ENCODE measurements at places on chromosomes 2 and 18.

- no peak for DNase-seq
Measured at GRCh38 chr2:239341146-239341732, 59.6 kb downstream of the HDAC4 start.

DNA sequence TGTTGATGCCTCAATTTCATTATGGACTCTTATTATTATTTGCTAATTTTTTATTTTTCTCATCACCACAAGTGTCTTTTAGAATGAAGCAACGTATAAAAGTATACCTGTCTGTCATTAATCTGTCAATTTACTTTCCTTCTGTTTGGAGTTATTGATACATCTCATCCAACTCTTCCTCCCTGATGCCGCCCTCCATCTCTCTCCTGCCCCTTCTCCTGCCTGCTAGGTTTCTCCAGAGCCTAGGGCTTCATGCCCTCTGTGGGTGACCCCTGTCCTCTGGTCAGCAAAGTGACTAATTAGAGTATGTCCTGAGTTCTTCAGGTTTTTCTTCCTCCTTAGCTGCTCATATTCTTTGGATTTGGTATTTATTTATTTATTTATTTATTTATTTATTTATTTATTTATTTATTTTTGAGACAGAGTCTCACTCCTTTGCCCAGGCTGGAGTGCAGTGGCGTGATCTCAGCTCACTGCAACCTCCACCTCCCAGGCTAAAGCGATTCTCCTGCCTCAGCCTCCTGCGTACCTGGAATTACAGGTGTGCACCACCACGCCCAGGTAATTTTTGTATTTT, 162.5 kb upstream of the MYCN start:
- DNase-seq, result no peak

DNA sequence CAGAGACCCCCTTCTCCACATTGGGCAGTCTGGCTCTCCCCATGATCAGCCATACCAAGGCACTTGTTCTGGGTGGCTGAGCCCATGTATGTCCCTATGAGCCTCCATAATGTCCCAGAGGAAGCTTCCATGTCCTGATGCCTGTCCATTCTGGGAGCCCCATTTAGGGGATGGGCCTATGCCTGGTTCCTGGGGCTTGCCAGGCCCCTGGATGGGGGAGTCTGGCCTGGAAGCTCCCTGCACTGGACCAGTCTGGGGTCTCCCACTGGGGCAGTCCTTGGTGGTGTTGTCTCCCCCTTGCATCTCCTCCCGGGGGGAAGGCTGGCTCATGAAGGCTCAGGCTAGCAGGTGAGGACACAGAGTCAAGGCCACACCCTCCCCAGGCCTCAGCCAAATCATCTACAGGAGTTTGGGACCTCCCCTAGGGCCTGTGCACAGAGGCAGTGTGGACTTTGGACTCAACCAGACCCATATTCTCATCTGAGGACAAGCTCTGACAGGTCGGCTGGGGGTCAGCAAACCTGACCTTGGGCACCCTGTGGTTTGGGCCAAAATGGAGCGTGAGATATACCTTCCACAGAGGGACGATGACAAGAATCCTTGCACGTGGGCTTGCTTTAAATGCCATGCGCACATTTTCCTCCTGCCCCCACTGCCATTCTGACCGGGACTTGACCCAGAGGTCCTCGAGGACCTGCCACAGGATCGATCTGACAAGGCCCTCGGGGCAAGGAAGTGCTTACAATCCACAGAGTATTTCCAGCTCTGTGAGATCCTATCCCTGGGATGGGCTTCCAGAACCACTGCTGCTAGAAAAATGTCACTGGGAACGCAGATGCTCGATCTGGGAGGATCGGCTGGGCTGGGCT, 38.8 kb downstream of the INHBB start:
- DNase-seq, result no peak

- DNase-seq, result no peak
Measured at GRCh38 chr2:222238072-222238471, 60.7 kb downstream of the PAX3 start.

DNA sequence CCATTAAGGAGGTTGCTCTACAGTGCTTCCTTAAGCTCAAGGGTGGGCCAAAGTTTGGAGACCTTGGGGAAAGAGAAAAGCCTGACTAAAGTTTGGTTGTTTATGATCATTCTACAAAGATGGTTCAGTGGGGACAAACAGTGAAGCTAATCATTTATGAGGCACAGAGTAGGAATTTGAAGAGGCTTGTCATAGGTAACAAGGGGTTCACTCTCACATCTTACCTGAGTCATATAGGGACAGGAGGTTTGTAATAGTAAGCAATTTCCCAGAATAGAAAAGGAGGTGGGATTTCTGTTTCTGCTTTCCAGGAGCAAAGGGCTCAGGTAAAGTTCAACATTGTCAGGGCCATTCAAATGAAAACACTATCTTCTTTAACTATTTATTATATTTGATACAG, 787.9 kb downstream of the CPS1 start:
- no peak for DNase-seq

DNA sequence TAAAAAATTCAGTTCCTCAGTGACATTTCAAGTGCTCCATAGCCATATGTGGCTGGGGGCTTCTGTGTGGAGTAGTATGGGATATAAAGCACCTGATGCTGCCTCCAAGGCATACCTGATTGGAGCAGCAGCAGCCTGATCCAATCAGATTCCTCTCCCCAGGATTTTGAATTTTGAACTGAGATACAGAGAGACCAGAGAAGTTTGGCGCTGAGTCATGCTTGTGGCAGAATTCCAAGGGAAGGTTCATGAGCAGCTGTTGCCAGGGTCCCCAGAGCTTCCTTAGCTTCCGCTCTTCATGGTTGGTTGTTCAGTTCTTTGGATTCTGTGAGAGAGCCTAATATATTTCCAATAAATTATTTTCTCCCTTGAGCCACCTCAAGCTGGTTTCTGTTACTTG, 29.0 kb upstream of the CFAP36 start:
- DNase-seq, result peak; percentile 15

- no peak for DNase-seq
Measured at GRCh38 chr2:233011702-233012131, 1.3 kb downstream of the NGEF start.

DNA sequence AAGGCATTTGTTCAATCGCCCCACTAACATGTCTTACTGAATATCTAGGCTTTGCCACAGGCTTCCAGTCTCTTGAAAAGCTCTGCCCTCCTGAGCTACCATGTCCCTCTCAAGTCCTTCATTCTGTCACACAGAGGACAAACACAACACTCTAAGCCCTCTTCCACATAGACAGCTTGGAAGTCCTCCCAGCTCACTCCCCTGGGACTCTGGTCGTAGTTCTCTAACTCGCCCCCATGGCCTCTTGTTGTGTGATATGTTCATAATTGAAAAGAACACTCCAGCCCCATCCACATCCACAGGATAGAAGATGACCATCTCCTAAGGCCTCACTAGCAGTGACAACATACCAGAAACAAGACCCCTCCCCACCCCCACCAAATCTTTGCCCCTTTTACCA, 37.9 kb downstream of the BUB1 start:
- DNase-seq, result no peak

DNA sequence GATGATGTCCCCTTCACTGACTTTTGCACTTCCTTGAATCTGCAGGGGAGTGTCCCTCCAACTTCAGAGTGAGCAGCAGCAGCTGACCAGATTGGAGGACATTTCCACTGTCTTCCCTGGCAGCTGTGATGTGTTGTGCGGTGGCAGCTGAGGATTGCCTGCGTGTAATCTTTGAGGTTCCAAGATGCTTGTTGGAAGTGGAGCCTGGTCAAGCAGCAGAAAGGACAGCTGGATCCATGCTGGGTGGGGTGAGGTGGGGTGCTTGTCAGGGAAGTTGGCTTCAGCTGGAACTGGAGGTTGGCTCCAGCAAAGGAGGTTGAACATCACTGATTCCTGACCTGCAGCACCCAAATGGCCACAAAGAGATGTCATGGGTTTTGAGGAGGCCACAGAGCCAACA, 64.8 kb downstream of the ST3GAL5 start:
- no peak for DNase-seq
